ENCODE measurements at places on chromosomes 3 and 15.

- DNase-seq: no peak
Measured at GRCh38 chr3:170440344-170440743, 21.7 kb downstream of the CLDN11 start.

DNA sequence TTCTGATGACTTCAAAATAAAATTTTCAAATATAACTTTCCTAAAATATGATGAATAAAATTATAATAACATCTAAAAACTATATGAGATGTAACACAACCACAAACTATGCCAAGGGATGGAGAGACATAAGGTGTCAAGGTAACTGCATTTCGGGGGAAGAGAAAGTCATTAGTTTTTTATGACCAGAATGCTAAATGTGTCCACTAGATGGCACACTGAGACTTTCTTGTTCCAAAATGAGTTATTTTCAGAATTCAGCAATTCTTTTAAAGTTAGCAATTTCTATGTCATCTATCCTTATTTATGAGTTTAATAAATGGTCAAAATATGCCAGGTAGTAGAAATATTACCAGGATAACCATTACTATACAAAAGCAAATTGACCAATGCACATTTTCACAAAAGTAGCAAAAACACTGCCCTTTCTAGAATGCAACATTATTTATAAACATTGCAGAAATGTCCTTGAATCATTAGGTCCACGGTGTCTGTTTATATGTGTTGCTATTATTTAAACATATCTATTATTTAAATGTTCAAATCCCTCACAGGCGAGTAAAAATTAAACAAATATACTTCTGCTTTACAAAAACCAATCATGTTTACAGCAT is 374.2 kb downstream of the PLCL2 start:
- no peak for DNase-seq

DNA sequence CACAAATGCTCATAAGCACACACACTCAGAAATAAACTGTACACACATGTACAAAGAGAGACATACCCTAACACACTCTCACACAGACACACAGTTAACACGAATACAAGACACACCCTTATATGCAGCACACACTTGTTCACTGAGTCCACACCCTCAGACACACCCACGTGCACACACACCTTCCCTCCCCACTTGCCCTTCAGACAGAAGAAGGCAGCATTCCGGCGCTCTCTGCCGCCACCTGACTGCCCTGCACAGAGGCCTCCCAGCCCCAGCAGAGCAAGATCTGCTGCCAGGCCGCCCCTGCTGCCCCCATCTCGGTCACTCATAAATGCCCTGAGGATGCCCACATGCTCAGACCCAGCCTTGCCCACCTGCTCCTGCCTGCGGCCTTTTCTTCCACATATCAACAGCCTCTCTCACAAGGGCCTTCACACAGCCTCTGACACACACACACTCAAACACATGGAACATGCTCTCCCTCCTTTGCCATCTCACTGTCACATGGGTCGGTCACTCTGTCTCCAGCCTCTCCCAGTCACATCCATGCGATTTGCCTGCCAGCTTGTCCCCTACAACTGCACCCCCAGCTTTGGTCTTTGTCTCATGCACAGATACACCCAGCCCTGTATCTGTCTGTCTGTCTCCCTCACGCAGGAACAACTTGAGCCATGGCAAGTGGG is 71.1 kb downstream of the EPHB3 start:
- no peak for DNase-seq

GRCh38 chr3:48980295-48980694 is 9.7 kb upstream of the P4HTM start:
- no peak for DNase-seq

DNA sequence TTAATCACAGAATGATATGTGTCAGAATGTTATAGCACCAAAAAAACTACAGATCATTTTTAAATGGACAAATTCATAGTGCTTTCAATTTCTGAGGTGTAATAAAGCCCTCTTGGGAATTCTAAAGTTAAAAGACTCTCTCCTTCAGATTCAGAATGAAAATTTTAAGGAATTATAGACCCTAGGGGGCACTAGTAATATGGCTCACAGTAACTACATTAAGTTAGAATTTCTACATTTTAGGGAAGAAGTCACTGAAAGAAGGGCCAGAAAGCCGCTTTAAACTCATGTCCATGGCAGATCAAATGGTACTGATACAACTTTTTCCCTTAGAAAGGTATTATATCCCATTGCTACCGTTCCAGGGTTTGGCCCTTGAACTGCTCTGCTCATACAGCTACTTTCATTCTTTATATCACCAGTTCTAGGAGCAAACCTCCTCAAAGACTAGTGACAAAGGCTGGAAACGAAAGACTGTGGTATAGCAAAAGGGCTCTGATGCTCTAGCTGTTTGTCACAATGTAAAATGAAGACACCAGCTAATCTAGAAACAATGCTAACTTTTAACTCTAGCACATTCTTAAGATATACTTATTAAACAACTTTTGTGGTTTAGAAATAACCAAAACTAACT is 18.1 kb downstream of the DAZL start:
- DNase-seq: no peak

- DNase-seq: no peak
Measured at GRCh38 chr3:96059301-96059700, 755.1 kb upstream of the EPHA6 start.

GRCh38 chr15:84788500-84788899 is 28.7 kb upstream of the ALPK3 start:
- DNase-seq: no peak

GRCh38 chr3:21777821-21778220 is 26.8 kb upstream of the ZNF385D start:
- DNase-seq: no peak

- no peak for DNase-seq
Measured at GRCh38 chr3:14397531-14397930, 4.9 kb upstream of the SLC6A6 start.

DNA sequence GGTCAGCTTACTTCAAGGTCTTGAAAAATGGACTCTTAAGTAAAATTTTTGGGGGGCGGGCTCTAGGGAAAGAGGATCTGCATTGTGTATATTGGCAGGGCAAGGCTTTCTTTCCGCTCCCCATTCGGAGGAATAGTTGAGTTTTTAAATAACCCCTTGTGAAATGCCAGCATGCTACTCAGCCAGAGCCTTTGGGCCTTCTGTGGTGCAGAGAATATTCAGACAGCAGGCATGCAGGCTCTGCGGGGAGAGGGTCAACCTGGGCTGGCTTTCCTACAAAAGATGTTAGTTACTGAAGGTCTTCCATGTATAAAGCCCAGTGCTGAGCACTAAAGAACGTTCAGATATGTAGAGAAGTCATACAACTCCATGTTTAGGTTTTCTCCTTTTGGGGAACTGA is 40.6 kb downstream of the ADAMTSL3 start:
- no peak for DNase-seq

GRCh38 chr3:138942271-138942670 is 4.7 kb downstream of the FOXL2 start:
- DNase-seq: no peak

DNA sequence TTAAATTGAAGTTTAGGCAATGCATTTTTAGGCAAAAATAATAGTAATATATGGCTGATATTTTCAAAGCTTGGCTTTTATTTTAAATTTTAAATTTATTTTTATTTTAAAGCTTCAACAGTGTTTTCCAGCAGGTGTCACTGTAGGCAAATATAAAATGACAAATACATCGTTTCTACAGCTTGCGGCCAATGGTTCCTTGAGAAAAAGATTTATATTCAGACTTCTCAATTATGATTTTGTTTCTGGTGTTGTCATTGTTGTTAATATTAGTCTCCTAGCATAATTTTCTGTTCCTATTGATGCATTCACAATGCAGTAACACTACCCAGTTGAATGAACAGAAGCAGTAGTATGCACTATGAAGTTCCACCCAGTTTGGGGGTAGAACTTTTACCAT is 220.7 kb upstream of the DNAJC19 start:
- peak; percentile 24 for DNase-seq

- DNase-seq: no peak
Measured at GRCh38 chr3:13767896-13768295, 112.0 kb downstream of the WNT7A start.

DNA sequence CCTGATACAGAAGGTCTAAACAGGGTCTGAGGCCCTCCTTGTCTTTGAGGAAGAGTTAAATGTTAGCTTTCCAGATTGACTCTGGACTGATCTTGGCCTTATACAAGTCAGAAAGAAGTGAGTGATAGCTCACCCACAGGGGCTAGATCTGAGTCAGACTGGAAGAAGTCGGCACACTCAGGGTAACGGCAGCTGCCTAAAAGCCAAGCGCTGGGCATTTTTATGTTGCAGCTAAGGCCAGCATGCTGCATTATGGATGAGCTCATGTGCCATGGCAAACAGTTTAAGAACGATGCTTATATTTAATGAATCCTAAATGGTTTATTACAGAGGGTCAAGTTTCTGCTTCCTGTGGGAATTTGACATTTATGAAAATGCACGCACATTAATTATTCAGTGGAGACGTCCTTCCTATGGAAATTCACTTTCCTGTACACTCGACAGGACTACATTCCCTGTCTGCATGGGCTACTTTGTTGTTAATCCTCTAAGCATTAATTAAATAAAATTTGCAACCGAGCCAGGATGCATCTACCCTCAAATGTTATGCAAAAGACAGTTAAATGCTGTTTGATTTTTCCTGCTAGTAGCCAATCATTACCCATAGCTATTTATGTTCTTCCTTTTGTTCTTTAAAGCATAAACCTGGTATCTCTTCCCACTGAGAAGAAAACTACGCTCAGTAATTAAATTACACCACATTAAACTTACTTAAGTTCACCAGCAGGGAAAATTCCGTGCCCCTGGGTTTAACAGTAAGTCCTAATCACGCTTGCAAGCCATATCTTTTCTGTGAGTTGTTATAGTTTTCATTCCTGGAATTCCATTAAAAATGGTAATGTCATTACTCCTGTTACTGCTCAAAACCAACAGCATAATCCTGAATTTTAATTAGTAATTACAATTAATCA is 762.7 kb upstream of the CFAP20DC start:
- DNase-seq: no peak

- no peak for DNase-seq
Measured at GRCh38 chr3:9021271-9022009, 58.2 kb upstream of the RAD18 start.

GRCh38 chr3:105367406-105368213 is 901 bp downstream of the ALCAM start:
- DNase-seq: no peak

- no peak for DNase-seq
Measured at GRCh38 chr3:173553635-173554280, 156.2 kb downstream of the NLGN1 start.

Measured in NCI-H1417 treated with DMSO at 0.1 percent for 48 hours (cell line).